ENCODE measurements at places on chromosomes 12 and 14.

- DNase-seq, result no peak
Observed at GRCh38 chr12:105413911-105414487, 83.5 kb downstream of the C12orf75 start.

DNA sequence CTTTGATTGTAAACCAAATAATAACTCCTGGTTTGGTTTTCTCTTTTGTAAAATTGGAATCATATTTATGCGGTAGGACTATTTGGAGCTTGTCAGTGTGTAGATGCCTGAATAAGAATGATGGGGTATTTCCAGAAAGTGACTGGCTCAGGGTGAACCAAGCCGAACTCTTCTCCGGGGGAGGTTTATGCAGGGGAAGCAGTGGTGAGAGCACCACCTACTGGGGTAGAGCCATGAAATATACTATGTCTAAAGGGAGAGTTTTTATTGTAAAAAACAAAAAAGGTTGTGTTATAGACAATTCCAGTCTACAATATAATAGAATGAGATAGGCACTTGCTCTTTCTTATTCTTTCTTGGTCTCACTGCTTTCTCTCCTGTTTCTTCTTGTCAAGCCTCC, 222.9 kb upstream of the SLC16A7 start:
- DNase-seq, result peak; percentile 5

GRCh38 chr12:1691123-1692007, 495 bp downstream of the ADIPOR2 start:
- peak; percentile 59 for DNase-seq

DNA sequence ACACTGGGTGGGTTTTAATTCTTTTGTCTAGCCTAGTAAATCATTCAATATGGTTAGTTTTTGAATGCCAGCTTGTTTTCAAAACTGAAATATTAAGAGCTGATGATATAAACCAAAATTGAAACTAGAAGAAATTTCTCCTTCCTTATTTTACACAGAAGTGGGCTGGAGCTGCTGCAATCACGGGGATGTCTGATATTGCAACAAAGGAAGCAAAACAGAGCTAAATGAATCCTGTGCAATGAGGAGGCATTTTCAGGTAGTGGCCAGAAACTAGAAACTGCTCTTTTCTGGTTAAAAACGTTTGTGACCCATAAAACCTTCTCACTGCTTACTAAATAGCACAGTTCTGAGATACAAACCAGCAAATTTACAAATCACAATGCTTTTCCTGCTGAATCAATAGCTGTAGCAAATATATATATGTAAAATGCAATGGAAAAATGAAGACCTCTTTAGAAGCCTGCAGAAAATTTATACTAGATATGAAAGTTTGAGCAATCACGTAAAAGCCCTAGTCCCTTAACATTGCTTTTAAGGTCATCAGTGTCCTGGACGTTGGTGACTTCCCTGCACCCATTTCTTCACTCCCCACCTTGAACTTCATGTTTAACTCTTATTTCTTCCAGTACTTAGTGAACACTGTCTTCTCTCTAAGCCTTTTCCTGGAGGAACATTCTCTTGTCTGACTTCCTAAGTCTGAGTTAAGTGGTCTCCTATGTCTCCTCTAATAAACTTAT, 15.9 kb upstream of the LRRK2 start:
- DNase-seq, result peak; percentile 22

DNA sequence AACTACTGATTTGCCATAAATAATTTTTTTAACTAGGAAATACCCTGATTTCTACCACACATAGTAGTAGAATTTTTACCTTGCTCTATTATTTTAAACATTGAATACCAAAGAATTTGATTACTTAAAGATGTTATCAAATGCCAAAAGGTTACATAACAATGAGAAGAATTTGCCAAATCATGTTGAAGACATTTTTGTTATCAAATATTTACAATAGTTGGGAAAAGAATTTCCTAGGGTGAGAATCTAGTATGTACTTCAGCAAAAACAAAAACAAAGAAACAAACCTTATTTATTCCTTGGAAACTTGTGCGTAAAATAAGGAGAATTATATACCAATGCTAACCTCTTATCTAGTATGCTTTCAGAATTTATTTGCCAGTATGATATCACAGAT, 107.2 kb downstream of the SCAF11 start:
- DNase-seq, result no peak

- no peak for DNase-seq
Observed at GRCh38 chr14:61897300-61897699, 135.1 kb downstream of the SNAPC1 start.

DNA sequence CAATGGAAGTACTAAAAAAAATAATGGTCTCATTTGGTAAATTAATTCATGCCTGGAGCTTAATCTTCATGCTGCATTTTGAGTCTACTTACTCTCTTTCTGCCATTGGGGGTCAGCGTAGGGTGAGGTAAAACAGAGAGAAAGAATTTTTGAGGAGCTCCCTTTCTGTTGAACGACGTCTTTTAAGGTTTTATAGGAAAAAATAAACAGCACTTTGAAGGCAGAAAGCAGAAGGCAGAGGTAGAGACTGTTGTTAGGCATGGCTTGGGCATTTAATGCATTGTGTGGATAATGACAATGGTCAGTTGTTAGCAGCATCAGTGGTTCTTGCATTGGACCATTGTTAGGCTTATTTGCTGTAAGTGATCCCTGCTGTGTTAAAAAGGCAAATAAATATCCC, 557.2 kb upstream of the STXBP6 start:
- no peak for DNase-seq

- DNase-seq, result no peak
Observed at GRCh38 chr12:110367181-110367864, 36.2 kb downstream of the ANAPC7 start.

DNA sequence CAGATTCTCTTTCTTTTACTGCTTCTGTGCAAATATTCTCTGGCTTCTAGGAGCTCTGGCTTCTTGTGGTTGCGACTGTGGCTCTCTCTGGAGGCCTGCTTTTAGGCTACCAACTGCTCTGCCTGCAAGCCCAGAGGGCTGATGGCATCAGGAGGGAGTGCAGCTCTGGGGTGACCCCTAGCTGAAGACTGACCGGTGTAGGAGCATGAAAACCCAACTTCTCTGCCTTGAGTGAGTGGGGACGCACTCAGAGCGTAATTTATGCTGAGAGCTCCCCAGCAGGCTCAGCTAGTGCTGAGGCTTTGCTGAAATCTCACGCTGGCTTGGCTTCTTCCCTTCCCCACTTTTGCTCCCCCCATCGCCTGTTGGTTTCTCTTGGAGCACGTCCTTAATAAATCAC, 29.9 kb upstream of the RBM19 start:
- no peak for DNase-seq

GRCh38 chr14:57837267-57837666, 28.6 kb downstream of the SLC35F4 start:
- no peak for DNase-seq

DNA sequence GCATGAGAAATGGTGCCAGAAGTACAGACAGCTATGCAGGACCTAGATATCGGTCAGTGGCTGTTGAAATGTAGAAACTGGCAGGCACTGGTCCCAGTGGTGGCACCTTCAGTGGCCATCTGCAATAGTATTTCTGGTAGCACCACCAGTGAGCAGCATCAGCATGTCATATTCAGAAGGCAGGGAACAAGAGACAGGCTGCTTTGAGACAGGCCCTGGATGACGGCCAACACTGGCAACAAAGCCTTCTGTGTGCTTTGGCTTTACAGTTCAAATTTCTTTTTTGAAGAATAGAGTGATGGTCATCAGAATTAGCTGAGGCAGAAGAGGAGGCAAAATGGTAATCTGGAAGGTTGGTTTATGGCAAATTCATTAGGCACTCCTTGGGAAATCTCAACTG, 273.4 kb upstream of the SLC16A7 start:
- no peak for DNase-seq

DNA sequence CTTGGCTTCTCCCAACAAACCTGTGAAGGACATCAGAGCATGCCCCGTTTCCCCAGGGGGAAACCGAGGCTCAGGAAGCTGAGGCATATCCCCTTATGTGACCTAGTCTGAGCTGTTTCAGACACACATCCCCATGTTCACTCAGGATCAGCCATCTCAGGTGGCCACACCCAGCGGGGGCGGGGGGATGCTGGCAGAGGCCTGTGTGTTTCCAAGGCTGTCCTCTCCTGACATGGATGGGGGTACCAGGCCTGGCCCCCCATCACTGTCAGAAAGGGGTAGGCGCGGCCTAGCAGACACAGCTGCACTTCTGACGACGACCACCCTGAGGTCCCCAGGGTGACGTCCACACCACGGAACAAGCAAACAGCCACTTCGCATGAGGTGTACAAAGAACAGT, 22.1 kb downstream of the CCDC85C start:
- no peak for DNase-seq

DNA sequence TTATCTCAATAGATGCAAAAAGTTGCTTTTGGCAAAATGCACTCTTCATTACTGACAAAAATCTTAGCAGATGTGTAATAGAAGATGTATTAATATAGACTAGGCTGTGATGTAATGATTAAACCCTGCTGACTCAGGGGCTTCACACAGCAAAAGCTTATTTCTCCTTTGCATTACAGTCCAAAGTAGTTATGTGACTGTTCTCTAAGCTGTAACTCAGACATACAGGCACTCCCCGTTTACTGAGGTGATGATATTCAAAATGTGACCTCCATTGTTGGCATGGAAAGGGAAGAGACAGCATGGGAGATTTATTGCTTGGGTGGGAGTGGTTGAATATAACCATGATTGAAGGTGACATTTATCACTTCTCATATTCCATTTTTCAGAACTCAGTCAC, 331.5 kb downstream of the SNAPC1 start:
- DNase-seq, result no peak

DNA sequence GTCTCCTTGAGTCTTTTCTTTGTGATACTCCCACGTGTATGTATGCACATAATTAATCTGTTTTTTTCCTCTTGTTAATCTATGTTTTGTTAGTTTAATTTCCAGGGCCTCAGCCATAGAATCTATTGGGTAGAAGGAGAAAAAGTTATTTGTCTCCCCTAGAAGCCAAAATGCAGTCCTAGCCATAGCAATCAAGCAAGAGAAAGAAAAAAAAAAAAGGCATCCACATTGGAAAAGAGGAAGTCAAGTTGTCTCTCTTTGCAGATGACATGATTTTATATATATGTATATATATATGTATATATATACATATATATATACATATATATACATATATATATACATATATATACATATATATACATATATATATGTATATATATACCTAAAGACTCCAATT, 25.4 kb upstream of the ETV6 start:
- DNase-seq, result no peak

GRCh38 chr12:63809566-63809965, 29.9 kb downstream of the RXYLT1 start:
- DNase-seq, result no peak

DNA sequence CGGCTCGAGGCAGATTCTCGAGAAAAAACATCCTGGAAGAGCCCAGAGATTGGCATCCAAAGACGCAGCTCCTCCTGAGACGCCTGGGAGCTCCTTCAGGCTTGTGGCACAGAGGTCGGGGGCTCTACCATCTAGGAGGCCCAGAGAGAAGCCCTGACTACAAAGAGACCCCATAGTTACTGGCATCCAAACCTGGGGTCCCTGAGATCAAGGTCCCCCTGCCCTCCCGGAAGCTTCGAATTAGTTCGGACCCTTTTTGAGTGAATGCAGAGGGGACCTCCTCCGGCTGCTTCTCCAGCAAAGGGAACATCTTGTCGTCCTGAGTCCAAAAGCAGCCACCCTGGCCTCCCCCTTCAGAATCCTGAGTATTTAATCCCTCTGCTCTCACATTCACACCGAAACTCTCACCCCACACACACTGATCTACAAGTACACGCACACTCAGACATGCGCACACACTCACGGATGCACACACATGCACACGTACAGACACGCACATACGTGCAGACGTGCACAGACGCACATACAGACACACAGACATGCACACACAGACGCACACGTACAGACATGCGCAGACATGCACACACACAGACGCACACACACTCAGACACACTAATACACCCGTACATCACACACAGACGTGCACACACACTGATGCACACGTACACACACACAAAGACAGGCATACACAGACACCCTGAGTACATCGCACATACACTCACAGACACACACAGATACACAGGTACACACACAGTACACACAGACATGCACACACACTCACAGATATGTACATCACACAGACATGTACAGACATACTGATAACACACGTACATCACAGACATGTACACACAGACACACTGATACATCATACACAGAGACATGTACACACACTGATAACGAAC, 5.9 kb downstream of the ZNF605 start:
- DNase-seq, result no peak

GRCh38 chr14:22509751-22510300, 79.2 kb downstream of the DAD1 start:
- DNase-seq, result no peak

DNA sequence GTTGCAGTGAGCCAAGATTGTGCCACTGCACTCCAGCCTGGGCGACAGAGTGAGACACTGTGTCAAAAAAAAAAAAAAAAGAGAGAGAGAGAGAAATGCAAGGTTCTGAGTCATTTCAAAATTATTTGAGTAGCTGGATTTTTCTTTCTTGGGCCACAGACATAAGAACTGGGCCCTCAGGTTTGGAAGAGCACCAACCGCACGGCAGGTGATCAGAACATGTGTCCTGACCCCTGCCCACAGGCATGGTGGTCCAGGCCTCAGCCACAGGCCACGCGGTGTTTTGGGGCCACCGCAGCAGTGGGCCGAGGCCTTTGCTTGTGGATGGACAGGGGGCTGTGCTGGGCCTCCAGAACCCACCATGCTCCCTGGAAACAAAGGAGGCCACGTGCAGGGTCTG, 126.7 kb downstream of the CALM1 start:
- no peak for DNase-seq

DNA sequence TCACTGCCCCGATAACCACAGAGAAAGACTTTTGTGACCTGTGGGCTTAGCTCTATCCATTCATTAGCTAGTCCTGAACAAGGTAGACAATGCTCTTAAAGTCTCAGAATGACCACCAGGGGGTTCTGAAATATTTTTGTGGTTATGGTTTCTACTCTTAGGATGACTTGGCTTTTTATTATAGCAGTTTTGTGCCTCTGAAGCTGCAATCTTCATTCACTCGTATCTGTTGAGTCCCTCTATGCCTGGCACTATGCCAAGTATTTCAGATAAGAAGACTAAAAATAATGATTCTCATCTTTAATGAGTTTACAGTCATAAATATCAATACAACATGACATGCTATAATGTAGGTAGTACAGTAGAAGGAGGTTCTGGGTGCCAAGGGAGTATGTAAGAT, 130.8 kb upstream of the TRHDE start:
- DNase-seq, result peak; percentile 51

DNA sequence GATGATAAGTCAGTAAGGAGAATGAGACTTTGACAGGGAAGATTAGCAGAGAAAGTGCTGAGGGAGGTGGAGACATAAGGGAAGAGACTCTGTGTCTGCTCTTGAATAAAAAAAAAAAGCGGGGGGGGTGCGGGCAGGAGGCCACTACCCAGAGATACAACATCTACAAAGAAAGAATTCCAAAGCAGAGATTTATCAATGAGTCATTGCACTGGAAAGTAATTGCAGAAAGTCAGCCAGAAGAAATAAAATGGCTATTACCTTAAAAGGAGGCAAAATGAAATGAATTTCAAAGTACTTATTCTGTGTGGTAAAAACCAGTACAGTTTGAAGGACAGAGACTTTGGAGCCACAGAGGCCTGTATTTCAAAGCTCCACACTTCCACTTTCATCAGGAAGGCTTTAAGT, 267.1 kb upstream of the PRKD1 start:
- DNase-seq, result no peak

- no peak for DNase-seq
Observed at GRCh38 chr12:123268850-123269249, 2.8 kb downstream of the CDK2AP1 start.
